ENCODE measurements at places on chromosomes 6 and 20. TPM values are rescaled to one million over a fixed set of nuclear protein-coding genes. Genes with fewer than 3 reads are reported as not detected.

RWDD1 gene
- total RNA-seq: 93.5 TPM

ANGPT4 gene
- total RNA-seq: not detected

FOXO3 gene
- total RNA-seq: 20.4 TPM

GRM1 gene
- not detected for total RNA-seq

TRIM40 gene
- not detected for total RNA-seq

BPIFB2 gene
- not detected for total RNA-seq

NR2E1 gene
- total RNA-seq: 0.03 TPM

TULP4 gene
- total RNA-seq: 70.1 TPM

- H3K36me3 ChIP-seq: no peaks in the 10 kb centered on the region
- no peaks in the 10 kb centered on the region for H3K27me3 ChIP-seq
- H3K4me3 ChIP-seq: no peak overlapping the region
- DNase-seq: no peak
Observed at GRCh38 chr6:80550281-80550680, 443.8 kb downstream of the BCKDHB start.

- no peak overlapping the region for H3K27ac ChIP-seq
- H3K4me1 ChIP-seq: no peaks in the 10 kb centered on the region
- 0 out of 2 replicates have a peak, but pooled peaks cover 3% of the 10 kb centered on the region for H3K27me3 ChIP-seq
- H3K4me3 ChIP-seq: no peak overlapping the region
Observed at GRCh38 chr6:27251606-27252251, 4.2 kb downstream of the PRSS16 start.

DNA sequence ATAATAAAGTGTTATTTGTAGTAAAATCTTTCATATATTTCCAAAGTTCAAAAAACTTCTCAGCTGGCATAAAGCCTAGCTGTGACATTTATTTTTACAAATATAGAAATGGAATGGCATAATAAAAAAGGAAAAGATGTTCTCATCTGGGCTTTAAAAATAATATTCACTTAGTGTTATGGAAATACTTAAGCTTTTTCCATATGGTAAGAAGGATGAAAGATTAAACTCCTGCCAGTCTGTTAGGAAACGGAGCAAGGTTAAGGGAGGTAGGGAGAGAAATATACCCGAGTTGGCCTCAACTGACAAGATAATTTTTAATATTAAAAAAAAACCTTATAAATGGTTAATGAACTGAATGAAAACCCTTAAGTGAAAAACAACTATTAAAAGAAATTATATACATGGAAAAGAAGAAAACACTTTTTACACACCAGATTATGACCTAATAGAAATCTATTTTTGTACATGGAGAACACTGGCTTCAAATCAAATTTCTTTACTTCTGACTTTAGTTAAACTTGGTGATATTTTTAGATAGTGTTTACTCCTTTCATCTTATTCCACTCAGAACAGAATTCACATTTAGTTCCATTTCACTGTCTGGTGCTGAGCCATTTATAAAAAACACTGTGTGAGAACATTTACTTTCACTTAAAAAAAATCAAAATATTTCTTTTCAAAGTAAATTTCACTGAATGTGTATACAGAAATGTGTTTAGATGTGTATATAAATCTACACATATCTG lies 137.0 kb downstream of the DST start:
- H3K4me3 ChIP-seq: no peak overlapping the region
- H3K36me3 ChIP-seq: peaks cover 76% of the 10 kb centered on the region
- no peak overlapping the region for H3K27ac ChIP-seq
- DNase-seq: no peak
- H3K4me1 ChIP-seq: no peaks in the 10 kb centered on the region

- no peak overlapping the region for H3K4me3 ChIP-seq
- no peak overlapping the region for H3K27ac ChIP-seq
- no peaks in the 10 kb centered on the region for H3K27me3 ChIP-seq
- peak; percentile 18 for DNase-seq
- H3K4me1 ChIP-seq: peaks cover 34% of the 10 kb centered on the region
Observed at GRCh38 chr6:140437619-140438345, 1063.3 kb upstream of the CITED2 start.

- H3K27me3 ChIP-seq: no peaks in the 10 kb centered on the region
- H3K4me3 ChIP-seq: no peak overlapping the region
Observed at GRCh38 chr6:38320358-38320757, 319.4 kb downstream of the BTBD9 start.

DNA sequence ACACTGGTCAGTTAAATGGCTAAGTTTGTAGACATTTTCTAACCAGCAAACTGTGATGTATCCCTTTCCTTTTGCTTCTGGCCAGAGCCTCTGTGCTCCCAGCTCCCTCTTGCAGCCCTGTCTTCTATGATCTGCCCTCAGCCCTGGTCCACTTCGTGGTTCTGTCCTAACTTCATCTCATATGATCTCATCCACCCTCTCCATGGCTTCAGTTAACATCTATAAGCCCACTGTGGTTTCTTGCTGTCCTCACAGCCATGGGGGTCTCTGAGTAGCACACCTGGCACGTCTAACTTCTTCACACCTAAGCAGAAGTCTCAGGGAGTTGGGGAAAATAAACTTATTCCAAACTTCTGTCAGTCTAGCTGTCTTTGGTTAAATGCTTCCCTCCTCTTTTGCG lies 81.8 kb downstream of the IRF4 start:
- no peak overlapping the region for H3K4me3 ChIP-seq
- H3K36me3 ChIP-seq: no peaks in the 10 kb centered on the region

- no peak overlapping the region for H3K27ac ChIP-seq
- 0 out of 2 replicates have a peak, but pooled peaks cover 4% of the 10 kb centered on the region for H3K36me3 ChIP-seq
- no peak overlapping the region for H3K4me3 ChIP-seq
- no peak for DNase-seq
- H3K4me1 ChIP-seq: peaks cover 23% of the 10 kb centered on the region
- no peaks in the 10 kb centered on the region for H3K27me3 ChIP-seq
Observed at GRCh38 chr20:54144847-54145414, 28.9 kb downstream of the CYP24A1 start.

GRCh38 chr20:16011056-16011455 lies 562.2 kb downstream of the KIF16B start:
- no peaks in the 10 kb centered on the region for H3K36me3 ChIP-seq
- no peaks in the 10 kb centered on the region for H3K4me1 ChIP-seq
- no peak overlapping the region for H3K4me3 ChIP-seq
- no peaks in the 10 kb centered on the region for H3K27me3 ChIP-seq
- H3K27ac ChIP-seq: no peak overlapping the region

GRCh38 chr20:4916971-4917881 lies 84.1 kb downstream of the SLC23A2 start:
- no peak overlapping the region for H3K4me3 ChIP-seq
- H3K27ac ChIP-seq: no peak overlapping the region
- no peaks in the 10 kb centered on the region for H3K27me3 ChIP-seq
- DNase-seq: no peak

DNA sequence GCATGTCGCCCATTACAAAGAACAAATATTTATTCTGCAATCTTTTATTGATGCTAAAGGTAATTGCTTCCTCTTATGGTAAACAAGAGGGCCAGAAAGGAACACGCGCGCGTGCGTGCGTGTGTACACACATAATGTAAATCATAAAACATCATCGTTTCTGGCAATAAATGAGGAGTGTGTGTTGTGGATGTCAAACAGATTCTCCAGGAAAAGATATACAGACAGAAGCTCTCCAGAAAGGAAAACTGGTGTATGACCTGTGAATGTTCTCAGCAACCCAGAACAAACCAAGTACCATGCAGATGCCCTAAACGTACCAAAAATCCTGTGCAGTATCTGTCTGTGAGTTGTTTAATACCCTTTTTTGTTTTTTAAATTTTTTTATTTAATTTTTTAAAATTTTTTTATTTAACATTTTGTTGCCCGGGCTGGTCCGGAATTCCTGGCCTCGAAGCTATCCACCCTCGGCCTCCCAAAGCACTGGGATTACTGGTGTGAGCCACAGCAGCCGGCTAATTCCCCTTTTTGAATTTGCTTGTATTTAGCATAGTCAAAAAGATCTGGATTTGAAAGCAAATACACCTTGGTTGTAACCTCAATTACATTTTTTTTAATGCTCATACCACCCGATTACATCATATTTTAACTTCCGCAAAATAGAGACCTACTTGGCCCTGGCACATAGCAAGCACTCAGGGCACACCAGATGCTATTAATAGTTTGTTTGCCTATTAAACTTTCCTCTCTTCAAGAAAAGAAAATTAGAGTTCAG lies 909 bp upstream of the NUDT3 start:
- peaks cover 7% of the 10 kb centered on the region for H3K36me3 ChIP-seq
- no peaks in the 10 kb centered on the region for H3K4me1 ChIP-seq

- H3K27ac ChIP-seq: no peak overlapping the region
- no peaks in the 10 kb centered on the region for H3K27me3 ChIP-seq
- peaks cover 8% of the 10 kb centered on the region for H3K4me1 ChIP-seq
- DNase-seq: no peak
- no peaks in the 10 kb centered on the region for H3K36me3 ChIP-seq
Observed at GRCh38 chr6:107697682-107698081, 126.4 kb downstream of the SCML4 start.

DNA sequence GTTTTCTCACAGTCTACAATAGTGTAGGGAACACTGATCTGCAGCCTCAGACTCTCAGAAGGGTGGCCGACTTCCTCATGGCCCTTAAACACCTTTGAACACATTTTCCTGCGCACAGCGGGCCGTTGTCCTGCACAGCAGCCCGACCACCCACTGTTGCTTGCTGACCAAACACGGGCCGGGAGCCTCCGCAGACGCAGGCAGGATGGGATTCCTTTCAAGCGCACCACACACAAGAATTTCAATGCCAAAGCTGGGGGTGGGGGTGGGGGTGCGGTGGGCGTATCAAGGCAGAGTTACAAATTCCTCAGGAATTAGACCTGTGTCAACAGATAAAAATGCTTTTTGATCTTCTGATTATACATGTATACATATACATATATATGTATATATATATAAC lies 74.5 kb downstream of the HUS1B start:
- peaks cover 75% of the 10 kb centered on the region for H3K4me1 ChIP-seq
- H3K27me3 ChIP-seq: no peaks in the 10 kb centered on the region
- DNase-seq: peak; percentile 94
- H3K4me3 ChIP-seq: no peak overlapping the region

DNA sequence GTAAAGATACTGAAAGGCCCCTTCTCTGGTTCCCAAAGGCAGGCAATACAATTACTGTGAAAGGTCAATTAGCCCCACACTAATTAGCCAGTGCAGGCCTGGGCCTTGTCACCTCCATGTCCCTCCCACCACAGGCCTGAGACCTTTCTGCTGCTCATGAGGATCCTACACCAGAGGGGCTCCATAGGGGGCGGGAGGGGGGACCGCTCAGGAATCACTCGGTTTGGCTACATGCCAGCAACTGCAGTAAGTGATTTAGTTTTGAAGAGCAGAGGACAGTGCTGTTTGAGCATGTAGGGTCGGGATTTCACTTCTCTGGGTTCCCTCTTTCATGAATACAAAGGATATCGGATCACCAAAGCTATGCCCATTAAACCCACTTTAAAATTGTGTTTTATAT lies 455.6 kb downstream of the PRKN start:
- no peaks in the 10 kb centered on the region for H3K27me3 ChIP-seq
- no peak overlapping the region for H3K27ac ChIP-seq
- no peak for DNase-seq
- no peak overlapping the region for H3K4me3 ChIP-seq
- H3K4me1 ChIP-seq: no peaks in the 10 kb centered on the region

DNA sequence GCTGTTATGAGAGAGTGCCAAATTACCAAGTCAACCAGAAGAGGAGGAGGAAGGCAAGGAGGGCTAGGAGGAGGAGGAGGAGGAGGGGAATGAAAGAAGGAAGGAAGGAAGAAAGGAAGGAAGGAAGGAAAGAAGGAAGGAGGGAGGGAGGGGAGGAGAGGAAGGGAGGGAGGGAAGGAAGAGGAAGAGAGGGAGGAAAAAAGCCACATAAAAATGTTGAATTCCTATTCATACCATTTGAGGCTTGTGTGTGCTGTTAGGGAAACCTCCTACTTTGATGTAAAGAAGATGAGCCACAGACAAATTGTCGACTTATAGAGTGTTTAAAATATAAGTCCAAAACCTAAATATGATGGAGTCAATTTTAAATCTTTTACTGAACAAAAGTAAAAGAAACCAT lies 65.3 kb upstream of the MYLIP start:
- no peaks in the 10 kb centered on the region for H3K36me3 ChIP-seq
- H3K4me3 ChIP-seq: no peak overlapping the region
- peaks cover 13% of the 10 kb centered on the region for H3K4me1 ChIP-seq
- no peak for DNase-seq

DNA sequence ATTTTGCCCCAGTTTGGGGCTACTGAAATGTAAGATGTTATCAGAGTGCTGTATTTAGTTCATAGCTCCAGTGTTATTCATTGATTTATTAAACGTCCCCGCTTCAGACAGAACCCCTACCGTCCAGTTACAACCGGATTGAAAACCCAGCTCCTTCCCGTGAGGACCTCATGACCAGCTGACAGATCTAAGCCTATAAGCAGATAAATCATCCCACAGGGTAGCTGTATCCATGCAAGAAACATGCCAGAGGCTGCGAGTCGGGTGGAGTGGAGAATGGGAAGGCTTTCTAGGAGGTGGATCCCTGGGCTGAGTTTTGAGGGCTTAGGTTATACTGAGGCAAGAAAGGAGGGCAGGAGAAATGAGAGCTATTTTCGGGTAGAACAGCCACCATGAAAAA lies 260.0 kb downstream of the ARID1B start:
- no peak overlapping the region for H3K4me3 ChIP-seq
- H3K27me3 ChIP-seq: no peaks in the 10 kb centered on the region
- peaks cover 7% of the 10 kb centered on the region for H3K4me1 ChIP-seq
- H3K36me3 ChIP-seq: no peaks in the 10 kb centered on the region
- no peak for DNase-seq
- H3K27ac ChIP-seq: no peak overlapping the region

- peak; percentile 31 for DNase-seq
- H3K27me3 ChIP-seq: no peaks in the 10 kb centered on the region
- no peak within 1 kb of the TSS for H3K4me3 ChIP-seq
- peaks cover 24% of the 10 kb centered on the region for H3K4me1 ChIP-seq
- H3K36me3 ChIP-seq: peaks cover 39% of the 10 kb centered on the region
Observed at GRCh38 chr20:1328680-1329330, at the start of gene SDCBP2. SDCBP2 (minus strand) TSS chr20:1329139; CDS start chr20:1320416, 8,723 bp downstream.

DNA sequence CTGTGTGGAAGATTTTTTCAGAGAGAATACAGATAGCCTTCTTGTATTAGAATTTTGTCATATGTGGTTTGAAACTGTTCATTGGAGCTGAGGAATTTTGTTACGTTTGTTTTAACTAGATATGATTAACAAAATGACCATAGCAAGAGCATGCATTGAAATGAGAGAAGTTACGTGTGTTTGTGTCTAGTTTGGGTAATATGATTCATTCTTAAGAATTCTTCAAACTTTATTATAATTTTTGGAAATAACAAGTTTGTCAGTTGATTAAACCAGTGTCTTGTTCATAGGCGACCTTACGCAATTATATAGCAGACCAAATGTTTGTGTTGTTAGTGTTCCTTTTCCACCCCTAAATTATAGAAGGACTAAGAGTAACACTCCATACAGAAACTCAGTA lies 5.5 kb downstream of the GMNN start:
- H3K4me3 ChIP-seq: no peak overlapping the region
- H3K27me3 ChIP-seq: no peaks in the 10 kb centered on the region
- peaks cover 90% of the 10 kb centered on the region for H3K36me3 ChIP-seq
- H3K27ac ChIP-seq: no peak overlapping the region
- no peak for DNase-seq
- peaks cover 14% of the 10 kb centered on the region for H3K4me1 ChIP-seq

GRCh38 chr20:37095108-37095598 lies 644 bp downstream of the RBL1 start:
- no peak for DNase-seq
- H3K4me1 ChIP-seq: peaks cover 12% of the 10 kb centered on the region
- peaks cover 31% of the 10 kb centered on the region for H3K36me3 ChIP-seq
- H3K27me3 ChIP-seq: no peaks in the 10 kb centered on the region

- no peak overlapping the region for H3K27ac ChIP-seq
- DNase-seq: no peak
- H3K4me3 ChIP-seq: no peak overlapping the region
- no peaks in the 10 kb centered on the region for H3K4me1 ChIP-seq
Observed at GRCh38 chr6:75893058-75893775, 144.2 kb downstream of the MYO6 start.

Measured in SJSA1 (cell line).